ENCODE measurements at places on chromosomes 5 and 9.

GRCh38 chr5:1771149-1772065 lies 28.2 kb downstream of the MRPL36 start:
- no peak for DNase-seq

DNA sequence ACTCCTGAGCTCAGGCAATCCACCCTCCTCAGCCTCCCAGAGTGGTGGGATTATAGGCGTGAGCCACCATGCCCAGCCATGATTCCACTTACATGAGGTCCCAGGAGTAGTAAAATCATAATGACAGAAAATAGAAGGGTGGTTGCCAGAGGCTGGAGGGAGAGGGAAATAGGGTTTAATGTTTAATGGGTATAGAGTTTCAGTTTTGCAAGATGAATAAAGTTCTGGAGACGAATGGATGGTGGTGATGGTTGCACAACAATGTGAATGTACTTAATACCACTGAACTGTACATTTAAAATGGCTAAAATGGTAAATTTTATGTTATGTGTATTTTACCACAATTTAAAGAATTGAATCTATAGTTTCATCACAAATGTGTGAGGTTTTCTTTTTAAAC lies 146.5 kb upstream of the ABCA1 start:
- no peak for DNase-seq

DNA sequence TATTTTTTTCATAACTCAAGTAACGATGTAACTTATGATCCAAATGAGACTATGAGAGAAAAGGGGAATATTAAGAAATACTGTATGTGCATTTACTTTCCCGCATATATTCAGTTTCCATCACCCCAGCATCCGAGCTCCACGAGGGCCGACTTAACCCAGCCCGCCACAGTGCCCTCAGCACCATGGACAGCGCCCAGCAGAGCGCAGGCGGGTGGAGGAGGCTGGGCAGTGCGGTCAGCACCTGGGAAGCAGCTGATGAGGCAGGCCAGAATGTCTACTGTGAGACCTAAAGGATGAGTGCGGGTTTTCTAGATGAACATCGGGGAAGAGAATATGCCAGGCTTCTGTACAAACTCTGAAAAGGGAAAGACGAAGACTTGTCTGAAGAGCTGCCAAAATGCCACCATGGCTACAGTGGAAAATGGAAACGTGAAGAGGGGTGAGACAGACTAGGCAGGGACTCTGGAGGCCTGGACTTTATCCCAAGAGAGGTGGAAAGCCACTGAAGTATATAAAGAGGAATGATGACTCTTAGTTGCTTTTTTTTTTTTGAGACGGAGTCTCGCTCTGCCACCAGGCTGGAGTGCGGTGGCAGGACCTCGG lies 34.5 kb upstream of the MED27 start:
- no peak for DNase-seq

DNA sequence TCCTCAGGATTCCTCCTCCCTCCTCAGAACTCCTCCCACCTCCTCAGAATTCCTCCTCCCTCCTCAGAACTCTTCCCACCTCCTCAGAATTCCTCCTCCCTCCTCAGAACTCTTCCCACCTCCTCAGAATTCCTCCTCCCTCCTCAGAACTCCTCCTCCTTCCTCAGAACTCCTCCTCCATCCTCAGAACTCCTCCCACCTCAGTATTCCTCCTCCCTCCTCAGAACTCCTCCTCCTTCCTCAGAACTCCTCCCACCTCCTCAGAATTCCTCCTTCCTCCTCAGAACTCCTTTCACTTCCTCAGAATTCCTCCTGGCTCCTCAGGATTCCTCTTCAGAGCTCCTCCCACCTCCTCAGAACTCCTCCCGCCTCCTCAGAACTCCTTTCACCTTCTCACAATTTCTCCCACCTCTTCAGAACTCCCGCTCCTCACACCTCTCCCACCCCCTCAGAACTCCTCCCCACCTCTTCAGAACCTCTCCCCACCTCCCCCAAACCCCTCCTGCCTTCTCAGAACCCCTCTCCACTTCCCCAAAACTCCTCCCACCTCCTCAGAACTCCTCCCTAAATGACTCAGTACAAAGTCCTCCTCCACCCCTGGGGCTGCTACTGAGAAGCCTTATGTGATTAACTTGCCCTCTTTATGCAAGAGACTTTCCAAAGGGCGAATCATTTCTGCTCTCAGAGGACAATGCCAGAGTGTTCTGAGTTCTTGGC lies 23.2 kb downstream of the SLC46A2 start:
- DNase-seq: no peak

GRCh38 chr5:61332358-61332749 lies 296 bp downstream of the ZSWIM6 start:
- DNase-seq: no peak

DNA sequence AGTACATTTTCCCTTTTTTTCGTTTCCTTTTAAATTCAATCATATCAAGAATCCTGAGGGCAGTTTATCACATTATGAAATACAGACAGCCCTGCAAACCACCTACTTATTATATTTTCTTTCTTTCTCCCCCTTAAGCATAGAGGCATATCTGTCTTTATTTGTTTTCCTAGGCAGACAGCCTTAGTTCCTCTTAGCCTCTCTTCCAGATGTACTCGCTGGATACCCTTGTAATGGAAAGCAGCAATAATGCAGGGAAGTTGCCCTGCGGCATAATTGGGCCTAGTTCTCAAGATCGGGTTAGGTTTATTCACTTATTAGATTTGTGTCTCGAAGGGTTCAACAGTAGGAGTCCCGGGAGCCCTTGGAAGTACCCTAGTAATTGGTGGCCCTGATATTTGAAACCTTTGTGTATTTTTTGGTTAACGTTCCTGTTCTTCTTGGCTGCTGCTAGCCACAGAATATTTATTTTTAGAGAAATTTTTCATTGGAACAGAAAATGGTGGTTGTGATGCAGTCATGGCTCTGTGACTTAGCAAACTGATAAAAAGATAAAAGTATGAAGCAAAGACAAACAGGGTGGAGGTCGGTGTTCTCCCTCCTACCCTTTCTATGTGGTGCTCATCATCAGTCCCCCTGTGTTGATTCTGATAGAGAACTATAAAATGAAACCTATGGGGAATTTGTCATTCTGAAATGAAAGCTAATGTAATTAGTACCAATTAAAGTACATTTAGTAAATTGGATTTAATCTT lies 6.4 kb downstream of the TLE4 start:
- DNase-seq: no peak

- no peak for DNase-seq
Observed at GRCh38 chr5:52770287-52770939, 17.3 kb upstream of the ITGA1 start.

DNA sequence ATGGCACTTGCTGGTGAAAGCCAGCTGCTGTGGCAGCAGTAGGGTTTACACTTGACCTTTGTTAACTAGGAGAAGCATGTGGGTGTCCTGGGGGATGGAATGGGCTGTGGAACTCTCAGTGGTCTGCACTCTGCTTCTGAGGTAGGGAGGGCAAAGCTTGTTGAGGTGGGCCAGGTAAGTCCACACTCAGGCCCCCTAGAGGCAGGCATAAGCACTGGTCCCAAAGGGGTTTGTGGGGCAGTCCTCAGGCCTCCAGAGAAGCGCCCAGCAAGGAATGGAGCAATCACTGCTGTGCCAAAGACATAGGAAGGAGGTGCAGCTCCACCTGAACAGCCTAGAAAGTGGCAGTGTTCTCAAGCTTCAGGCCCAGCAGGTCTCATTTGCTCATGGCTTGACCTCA lies 34.7 kb downstream of the INSL4 start:
- no peak for DNase-seq

GRCh38 chr9:4615251-4615650 lies 46.8 kb upstream of the PLPP6 start:
- DNase-seq: no peak

DNA sequence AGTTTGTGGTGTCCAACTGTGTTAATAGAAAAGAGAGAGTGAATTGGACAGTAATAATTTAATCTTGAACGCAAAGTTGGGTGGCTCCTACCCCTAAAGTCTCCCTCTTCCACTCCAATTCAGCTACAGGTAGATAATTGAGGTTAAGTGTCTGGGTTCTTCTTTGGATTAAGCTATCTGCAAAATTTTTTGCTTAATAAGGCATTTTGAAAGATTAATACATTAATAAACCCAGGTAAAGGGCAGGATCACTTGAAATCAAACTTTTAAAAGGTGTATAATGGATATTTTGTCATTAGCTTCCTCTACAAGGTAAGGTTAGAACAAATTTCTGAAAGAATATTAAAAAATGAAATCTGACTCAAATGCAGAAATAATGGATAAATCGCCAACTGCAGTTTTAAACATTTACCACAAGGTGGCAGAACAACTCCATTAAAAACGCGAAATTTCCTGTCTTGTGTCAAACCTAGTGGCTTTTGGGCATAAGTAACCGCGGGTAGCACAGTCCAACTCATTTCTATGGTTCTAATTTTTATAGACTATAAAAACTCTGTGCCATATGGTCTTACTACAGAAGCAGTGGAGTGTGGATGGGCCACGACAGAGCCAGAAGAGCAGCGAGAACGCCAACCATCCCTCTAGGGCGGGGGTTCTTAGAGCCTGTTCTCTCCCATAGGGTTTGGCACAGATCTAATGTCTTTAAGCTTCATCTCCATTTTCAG lies 276.5 kb downstream of the ARHGEF28 start:
- no peak for DNase-seq

DNA sequence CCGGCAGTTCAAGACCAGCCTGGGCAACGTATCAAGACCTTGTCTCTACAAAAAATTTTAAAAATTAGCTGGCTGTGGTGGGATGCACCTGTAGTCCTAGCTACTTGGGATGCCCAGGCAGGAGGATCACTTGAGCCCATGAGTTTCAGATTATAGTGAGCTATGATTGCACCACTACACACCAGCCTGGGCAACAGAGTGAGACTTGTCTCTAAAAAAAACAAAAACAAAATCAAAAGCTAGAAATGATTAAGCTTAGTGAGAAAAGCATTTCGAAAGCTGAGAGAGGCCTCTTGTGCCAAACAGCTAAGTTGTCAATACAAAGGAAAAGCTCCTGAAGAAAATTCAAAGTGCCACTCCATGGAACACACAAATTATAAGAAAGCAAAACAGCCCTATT lies 4.8 kb downstream of the FAM151B start:
- no peak for DNase-seq

DNA sequence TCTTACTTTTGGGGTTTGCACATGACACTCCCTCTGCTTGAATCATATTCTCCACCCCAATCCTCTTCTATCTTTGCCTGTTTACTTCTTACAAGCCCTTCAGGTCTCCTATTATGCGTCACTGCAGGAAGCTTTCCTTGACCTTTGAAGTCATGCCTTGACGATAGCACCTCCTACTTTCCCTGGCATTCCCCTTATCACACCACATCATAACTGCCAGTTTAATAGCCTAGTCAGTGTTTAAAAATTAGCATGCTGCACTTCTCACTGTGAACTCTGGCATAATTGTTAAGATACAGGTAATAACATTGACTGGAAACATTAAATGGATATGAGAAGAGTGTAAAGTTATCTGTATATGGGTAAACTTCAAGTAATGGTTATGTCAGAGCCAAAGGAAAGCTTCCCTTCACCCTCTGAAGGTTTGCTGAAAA lies 37.1 kb upstream of the CEP120 start:
- no peak for DNase-seq

- DNase-seq: no peak
Observed at GRCh38 chr9:121690316-121690715, 38.9 kb downstream of the DAB2IP start.

DNA sequence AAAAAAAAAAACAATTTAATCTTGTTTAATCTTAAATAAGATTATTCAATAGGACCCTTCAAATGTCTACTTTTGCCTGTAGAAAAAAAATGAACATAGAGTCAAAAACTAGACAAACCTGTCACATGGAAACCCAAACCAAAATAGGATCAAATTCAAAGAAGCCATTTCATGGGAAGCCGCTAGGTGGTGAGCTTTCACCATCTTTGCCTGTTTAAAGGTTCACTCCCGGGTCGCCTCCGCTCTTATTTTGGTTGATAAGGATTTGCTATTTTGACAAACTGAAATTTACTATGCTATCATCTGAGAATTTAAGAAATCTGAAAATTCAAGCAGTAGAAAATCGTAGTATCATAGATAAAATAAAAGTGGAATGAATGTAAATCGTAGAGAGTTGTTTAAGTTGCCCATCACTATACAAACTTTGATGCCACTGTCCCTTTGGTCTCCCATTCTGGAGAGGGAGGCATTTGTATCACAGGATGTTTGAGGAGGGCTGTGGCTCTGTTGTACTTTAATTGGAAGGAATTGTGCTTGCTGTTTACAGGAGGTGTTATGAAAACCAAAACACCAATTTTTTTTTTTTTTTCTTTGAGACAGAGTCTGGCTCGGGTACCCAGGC lies 43.5 kb upstream of the DNAH5 start:
- DNase-seq: no peak

GRCh38 chr9:13443346-13444244 lies 164.1 kb upstream of the MPDZ start:
- DNase-seq: no peak

- DNase-seq: no peak
Observed at GRCh38 chr5:54325610-54326311, 15.4 kb upstream of the ARL15 start.

- DNase-seq: no peak
Observed at GRCh38 chr5:9766581-9766980, 136.4 kb upstream of the TAS2R1 start.

DNA sequence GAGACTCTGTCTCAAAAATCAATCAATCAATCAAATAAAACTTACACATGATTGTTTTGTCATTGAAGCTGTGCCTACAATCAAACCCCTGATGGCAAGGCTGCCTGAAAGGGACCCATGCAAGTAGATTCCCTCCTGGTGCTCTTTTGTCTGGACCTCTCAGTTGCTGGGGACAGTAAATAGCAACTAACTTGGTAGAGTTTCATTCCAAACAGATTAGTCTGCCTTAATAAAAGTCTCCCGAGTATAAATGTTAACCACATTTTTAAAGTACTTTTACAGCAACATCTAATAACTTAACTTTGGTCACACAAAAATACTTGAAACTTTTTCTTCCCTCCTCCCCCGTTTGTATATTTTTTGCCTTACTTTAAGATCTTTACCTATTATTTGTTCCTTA lies 105.5 kb downstream of the FEM1C start:
- DNase-seq: no peak

DNA sequence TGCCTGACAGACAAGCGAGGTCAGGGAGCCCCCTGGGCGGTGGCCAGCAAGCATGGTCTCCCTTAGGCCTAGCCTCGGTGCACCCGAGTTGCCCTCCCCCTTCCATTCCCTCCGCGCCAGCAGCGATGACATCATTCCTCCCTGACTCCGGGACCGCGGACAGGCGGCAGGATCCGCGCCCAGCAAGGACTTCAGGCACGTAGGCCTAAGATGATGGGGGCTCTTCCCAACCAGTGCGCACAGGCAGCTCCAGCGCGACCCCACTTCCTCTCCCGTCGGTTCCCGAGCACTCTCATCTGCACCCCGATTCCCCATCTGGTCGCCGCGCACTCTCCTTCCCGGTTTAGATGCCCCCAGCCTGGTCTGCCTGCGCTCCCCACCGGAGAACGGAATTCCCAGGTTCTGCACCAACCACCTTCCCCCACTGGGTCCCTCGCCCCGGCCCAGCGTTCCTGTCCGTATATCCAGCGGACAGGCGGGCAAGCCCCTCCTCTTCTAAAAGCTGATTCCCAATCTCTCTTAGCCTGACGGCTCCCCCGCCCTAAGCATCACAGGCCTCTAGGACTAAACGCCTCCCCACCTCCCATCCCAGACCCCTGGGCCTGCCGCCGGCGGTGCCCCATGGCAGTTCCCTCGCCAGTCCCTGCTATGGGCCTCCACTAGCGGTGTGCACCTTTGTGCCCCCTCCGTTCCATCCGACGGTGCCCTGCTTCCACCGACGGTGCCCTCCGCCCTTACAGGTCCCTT lies 931 bp downstream of the FAM219A start:
- DNase-seq: peak; percentile 92
